ENCODE measurements at places on chromosomes 16 and 17.
A peak's percentile ranks its signal among the peaks of the same experiment; 100 is the strongest.

DNA sequence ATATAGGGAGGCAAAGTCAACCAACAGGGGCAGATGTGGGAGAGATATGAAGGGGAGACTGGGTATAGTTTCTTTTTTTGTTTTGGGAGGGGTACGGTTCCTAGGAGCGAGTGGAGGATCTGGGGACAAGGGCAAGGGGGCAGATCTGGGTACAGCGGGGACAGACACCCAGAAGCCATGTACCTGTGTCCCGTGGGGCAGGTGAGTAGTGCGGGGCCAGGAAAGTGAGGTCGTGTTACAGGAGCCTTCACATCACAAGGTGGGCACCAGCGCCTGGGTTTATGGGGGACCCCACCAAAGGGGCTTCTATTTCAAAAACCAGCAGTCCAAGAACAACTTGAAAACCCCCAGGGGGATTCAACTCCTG lies 11.5 kb downstream of the LITAF start:
- no peak for DNase-seq

GRCh38 chr16:78323315-78323714 lies 223.9 kb downstream of the WWOX start:
- DNase-seq: no peak

DNA sequence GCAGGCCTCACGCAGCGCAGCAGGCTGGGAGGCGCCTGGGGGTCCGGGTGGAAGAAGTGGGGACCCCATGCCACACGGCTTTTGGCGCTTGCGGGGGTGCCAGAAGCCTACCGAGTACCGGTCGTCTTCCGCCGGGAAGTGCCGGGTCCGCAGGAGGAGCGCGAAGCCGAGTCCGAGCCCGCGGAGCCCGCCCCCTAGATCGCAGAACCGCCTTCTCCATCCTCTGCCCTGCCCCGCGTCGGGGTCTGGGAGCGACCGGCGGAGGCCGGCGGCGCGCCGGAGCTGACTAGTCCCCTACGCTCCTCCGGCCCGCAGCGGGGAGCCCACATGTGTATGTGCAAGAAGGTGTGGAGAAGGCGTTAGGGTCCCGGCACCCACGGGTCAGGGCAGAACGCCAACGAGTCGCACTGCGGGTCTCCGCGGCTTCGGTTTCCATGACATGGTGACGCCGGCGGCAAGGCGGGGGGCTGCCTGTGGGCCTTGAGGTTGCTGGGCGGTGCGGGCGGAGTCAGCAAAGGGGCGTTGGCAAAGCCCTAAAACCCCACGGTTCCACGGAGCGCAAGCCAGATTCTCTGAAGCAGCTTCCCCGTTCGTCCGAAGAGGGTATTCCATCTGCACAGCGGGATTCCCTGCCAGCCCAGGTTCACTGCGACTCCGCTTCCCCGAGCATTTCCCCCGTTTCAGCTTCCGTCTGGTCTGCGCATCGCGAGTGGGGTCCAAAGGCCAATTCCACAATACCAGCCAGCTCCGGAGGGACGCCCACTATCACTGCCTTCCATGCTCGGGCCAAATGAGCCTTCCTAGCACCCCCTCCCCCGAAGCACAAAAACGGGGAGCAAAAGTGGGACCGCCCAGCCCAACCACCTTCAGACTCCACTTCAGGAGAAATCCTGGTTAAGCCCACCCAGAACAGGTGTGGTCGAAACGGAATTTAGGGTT lies 2.3 kb upstream of the LHX1 start:
- no peak for DNase-seq

- no peak for DNase-seq
Measured at GRCh38 chr17:70353408-70354092, 184.2 kb downstream of the KCNJ2 start.

DNA sequence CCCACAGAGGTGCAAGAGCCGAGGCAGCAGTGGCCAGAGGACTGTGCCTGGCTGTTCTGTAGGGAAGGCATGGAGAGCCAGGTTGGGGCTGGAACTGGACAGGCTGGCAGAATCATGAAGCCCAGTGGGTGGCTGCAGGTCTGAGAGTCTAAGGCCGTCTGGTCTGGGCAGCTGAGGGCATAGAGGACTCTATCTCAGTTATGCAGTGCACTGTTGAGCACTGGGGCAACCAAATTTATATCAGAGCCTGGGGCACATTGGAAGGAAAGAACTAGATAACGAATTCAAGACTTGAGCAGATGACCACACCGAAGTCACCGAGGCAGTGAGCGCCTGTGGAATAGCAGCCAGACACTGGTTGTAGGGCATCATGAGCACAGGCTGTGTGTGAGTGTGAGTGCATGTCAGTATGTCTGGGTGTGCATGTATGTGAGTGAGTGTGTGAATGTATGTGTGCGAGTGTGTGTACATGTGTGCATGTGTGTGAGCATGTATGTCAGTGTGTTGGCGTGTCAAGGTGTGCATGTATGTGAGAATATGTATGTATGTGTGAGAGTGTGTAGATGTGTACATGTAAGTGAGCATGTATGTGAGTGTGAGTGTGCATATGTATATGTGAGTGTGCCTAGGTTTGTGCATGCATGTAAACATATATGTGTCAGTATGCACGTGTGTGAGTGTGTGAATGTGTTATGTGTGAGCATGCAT lies 37.0 kb downstream of the RGS9 start:
- no peak for DNase-seq

DNA sequence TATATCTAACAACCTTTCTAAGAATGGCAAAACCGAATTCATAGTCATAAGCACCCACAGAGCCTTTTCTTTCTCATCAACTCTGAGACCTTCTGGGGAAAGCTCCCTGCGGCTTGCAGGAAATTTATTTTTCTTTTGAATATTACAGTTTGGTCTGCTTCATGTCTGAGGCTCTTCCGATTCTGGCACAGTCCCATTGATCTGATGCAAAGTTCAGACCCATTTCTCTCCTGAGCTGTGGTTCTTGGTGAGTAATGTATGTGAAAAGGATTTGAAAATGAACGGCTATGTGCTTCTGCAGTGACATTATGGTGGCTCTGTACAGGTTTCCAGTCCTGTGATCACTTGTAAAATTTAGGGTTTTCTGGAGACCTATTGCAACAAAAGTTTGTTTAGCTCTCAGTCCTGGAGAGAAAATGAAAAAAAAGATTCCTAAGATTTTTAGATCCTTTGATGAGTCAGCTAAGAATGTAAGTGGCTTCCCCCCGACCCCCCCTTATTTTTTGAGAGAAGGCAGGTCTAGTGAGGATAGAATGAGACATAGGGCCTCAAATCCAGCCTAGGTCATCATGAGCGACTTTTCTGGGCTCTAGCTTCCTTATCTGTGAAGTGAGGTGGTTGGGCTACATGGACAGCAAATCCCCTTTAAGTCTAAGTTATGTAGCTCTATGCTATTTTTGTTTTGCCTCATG lies 4.6 kb downstream of the GAN start:
- peak; percentile 30 for DNase-seq

DNA sequence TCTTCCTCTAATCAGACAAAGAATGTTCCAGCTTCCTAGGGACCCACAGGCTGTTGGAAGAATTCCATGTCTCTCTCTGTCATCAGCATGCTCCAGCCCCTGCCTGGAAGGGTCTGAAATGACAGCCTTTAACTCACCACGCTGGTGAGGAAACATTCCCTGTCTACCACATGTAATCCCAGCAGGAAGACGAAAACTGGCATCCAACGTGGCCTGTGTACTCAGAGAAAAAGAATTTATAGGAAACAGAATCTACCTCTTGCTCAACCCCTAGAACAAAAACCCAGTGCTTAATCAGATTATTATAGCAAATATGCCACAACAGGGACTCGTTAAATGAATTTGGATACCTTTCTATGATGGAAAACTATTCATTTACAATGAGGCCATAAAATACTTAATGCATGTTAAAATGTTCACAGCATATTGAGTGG lies 147.3 kb upstream of the FOXF1 start:
- DNase-seq: peak; percentile 95

- no peak for DNase-seq
Measured at GRCh38 chr16:20729141-20729540, 12.5 kb downstream of the THUMPD1 start.

- DNase-seq: no peak
Measured at GRCh38 chr17:16286947-16287562, 66.2 kb downstream of the CENPV start.

DNA sequence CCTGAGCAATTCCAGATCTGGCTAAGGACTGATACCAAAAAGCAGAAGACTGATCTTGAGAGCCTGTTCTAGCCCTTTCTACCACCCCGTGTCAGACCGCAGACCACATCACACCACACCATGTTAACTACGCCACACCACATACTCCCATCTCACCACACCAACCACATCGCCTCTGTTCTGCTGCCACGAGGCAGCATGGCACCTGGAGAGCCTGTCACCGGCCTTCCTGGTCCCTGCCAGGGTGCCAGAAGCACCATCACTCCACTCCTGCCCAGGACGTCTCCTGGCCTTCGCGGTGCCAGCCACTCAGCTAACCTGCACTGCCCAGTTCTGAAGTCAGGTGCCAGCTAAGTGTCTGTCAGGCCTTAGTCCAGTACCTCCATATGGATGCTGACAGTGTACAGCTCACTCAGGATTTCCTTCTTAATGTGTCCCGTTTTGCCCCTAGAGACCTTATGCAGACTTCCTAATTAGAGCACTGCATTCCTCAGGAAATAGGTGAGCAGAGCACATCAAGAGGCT lies 37.2 kb upstream of the BCAR1 start:
- no peak for DNase-seq

DNA sequence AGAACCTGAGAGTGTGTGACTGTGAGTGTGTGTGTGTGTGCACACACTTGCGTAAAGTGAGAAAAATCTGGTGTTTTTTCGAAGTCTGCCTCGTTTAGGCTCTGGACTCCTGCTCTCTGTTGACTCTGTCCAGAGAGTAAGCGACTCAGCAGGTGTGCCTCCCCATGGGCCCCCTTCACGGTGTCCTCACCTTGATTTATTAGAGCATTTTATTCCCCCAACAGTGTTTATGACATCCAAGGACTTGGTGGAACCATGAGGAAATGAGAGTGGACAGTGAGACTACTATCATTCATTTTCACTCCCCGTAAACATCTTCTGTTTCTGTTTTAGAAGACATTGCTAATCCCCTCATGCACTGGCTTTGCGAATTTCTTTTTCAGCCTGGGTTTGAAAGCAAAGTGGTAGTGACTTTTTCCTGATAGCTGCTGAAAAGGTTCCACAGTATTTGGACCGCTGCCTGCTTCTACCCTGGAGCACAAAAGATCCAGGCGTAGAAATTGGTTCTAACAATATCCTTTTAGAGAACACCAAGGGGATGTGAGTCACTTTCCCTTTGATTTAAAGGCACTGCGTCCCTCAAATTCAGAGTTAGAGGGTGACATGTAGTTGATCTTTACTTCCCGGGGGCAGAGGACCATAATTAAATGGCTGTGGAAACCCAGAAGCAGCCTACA lies 218.2 kb downstream of the WWOX start:
- DNase-seq: no peak

GRCh38 chr17:40442392-40443195 lies 656 bp upstream of the IGFBP4 start:
- DNase-seq: no peak

- DNase-seq: no peak
Measured at GRCh38 chr16:6903671-6904070, 429.0 kb upstream of the RBFOX1 start.

GRCh38 chr16:22425036-22425801 lies 50.8 kb upstream of the CDR2 start:
- peak; percentile 41 for DNase-seq

DNA sequence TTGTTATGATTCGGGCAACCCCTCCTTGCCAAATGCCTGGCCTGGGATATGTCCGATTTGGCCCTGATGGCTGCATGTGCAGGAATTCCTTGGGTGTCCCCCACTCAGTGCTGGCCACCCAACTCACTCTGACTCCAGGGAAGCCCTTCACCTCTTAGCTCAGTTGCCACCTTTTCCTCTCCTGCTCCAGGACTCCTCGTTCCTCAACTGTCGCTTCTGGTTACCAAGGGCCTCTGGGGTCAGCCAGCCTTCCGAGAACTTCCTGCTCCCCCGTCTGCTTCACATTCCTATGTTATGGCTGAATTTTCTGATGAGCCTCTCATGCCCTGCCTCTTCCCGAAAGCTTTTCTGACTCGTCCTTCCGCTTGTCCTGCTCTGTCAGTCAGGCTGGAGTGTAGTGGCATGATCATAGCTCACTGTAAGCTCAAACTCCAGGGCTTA lies 63.5 kb downstream of the SPACA3 start:
- DNase-seq: no peak

- DNase-seq: no peak
Measured at GRCh38 chr17:1241929-1242328, 28.3 kb upstream of the BHLHA9 start.

GRCh38 chr16:56874800-56875199 lies 9.8 kb downstream of the SLC12A3 start:
- no peak for DNase-seq

DNA sequence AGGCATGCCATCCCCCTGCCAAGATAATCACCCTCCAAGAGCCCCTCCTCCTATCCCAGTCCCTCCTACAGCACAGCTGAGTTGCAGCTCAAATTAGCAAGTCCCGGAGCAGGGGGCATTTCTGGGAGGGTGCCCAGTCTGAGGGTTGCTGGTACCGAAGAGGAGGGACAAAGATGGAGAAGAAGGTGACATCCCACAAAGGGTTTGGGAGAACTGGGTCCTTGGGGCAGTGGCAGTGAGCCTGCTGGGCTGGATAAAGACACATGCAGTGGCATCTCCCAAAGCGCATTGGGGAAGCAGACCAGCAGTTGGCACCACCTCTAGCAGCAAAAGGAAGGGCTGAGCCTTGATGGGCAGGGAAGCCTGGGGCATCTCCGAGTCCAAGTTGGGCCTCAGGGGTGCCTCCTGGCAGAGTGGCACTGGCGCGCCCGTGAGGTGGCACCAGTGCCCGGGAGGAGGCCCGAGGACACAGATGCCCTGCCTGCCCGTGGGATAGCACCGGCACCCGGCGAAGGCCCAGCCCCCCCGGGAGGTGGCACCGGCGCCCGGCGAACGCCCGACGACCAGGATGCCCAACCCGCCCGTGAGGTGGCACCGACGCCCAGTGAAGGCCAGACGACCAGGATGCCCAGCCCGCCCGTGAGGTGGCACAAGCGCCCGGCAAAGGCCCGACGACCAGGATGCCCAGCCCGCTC lies 622 bp downstream of the TOM1L2 start:
- no peak for DNase-seq

- no peak for DNase-seq
Measured at GRCh38 chr16:57698812-57699405, 4.3 kb downstream of the DRC7 start.

- no peak for DNase-seq
Measured at GRCh38 chr17:3886776-3887175, 6.1 kb downstream of the CAMKK1 start.

Measured in fibroblast of skin of left biceps (primary cell).